ENCODE measurements at places on chromosomes 11 and 22.

- DNase-seq = no peak
Observed at GRCh38 chr22:20112623-20113511, 3.0 kb upstream of the RANBP1 start.

- DNase-seq = no peak
Observed at GRCh38 chr11:97995874-97996273, 1024.9 kb upstream of the CNTN5 start.

- peak; percentile 75 for DNase-seq
Observed at GRCh38 chr22:36156515-36157419, 3.8 kb downstream of the APOL3 start.

DNA sequence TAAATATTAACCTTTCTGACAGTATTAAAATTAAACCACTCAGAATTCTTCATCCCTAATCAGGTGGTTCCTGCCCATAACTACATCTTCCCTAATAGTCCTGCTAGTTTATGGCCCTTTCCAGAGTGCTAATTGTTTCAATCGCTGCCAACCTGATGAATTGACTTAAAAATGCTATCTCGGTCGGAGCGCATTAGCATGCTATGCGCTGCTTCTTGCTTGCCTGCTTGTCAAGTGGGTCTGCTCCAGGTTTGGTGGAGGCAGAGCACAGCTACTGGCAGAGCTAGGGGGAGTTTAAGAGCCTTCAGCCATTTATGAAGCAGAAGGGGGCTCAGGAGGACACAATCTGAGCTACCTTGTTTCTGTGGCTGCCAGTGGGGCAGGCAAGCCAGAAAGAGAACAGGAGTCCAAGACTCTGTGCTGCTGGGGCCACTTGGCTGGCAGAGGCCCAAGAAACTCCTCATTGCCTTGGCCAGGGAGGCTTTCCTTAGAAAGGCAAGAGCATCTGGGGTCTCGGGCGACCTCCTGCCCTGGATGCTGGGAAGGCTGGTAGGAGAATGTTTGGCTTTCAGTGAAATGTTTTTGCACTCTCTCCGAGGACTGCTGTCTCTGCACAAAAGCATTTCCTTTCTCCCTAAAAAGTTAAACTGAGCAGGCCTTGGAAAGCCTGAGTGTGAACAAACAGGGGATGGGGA, 62.1 kb upstream of the PHOX2A start:
- DNase-seq = no peak

- no peak for DNase-seq
Observed at GRCh38 chr11:297051-297585, 2.2 kb downstream of the IFITM5 start.

DNA sequence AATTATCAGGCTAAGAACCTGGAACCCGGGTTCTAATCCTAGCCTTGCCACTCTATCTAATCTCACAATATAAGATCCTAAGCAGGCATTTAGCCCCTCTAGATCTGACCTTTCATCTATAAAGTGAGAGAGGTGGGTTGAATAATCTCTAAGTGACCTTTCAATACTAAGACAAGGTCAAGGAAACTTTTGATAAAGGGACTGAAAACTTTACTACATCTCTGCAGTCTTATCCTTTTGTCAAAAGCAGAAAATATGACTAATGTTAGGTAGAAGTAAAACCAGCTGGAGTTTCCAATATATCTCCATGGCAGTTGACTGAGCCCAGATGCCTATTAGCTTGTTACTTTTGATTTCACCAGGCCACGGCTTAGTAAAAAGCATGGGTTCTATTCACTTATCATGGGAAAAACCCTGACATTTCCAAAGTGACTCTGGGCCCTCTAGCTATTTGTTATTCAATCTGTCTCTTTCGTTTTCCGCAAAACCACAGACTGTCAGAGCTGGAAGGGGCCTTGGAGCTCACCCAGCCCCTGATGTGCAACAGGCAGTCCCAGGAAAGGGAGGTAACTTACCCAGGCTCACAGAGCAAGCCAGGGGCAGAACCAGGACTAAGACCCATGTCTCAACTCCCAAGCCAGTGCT, 75.8 kb downstream of the RAB30 start:
- peak; percentile 48 for DNase-seq

GRCh38 chr22:39276440-39277141, 31.8 kb upstream of the PDGFB start:
- DNase-seq = peak; percentile 72

DNA sequence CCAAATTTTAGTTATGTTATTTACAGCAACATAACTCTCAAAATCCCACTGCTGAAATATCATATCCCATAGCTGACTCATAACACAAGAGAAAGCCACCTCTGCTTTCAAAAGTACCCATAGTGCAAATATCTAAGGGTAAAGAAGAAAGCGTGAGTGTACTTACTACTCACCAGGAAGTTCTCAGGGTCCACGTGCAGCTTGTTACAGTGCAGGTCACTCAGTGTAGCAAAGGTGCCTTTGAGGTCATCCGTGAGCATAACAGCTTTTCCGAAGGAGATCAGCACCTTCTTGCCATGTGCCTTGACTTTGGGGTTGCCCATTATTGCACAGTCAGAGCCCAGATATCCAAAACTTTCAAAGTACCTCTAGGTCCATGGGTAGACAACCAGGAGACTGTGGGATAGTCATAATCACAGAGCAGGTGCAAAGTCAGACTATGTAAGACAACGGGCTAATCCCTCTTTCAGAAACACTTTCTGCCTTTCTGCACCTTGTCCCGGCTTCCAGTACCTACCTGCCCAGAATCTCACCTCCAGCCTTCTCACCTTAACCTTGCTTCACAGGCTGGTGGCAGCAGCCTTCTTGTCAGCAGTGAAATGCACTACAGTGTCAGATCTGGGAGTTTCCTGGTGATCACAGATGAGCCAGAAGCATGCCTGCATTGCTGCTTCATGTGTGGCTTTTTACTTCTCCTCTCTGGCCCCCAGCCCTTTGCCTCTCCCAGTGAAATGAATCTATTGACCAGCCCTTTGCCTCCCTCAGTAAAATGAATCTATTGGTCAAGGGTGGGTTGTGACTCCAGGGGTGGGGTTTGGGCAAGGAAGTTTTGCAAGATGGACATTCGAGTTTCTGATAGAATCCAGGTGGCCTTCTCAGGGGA, 6.5 kb downstream of the HBG1 start:
- no peak for DNase-seq

GRCh38 chr22:36770513-36771231, 5.2 kb downstream of the IFT27 start:
- peak; percentile 11 for DNase-seq

- no peak for DNase-seq
Observed at GRCh38 chr11:8091721-8092120, 10.7 kb downstream of the TUB start.

DNA sequence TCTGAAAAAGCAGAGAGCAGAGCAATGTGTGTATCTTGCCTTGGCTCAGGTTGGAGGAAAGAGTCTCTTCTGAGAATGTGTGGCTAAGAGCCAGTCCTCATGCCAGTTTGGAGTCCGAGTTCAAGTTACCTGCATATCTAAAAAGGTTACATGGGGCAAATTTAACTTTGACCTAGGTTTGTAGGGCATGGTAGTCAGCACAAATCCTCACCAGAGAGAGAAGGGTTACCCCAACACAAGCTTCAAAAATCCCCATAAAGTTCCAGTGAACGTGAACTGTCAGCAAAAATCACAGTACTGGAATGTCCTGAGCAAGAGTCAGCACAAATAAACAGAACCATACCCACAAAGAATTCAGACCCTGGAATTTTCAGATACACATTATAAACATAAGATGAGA, 13.8 kb downstream of the SDHD start:
- DNase-seq = peak; percentile 42

- no peak for DNase-seq
Observed at GRCh38 chr11:66112041-66112491, 42.0 kb downstream of the PACS1 start.

DNA sequence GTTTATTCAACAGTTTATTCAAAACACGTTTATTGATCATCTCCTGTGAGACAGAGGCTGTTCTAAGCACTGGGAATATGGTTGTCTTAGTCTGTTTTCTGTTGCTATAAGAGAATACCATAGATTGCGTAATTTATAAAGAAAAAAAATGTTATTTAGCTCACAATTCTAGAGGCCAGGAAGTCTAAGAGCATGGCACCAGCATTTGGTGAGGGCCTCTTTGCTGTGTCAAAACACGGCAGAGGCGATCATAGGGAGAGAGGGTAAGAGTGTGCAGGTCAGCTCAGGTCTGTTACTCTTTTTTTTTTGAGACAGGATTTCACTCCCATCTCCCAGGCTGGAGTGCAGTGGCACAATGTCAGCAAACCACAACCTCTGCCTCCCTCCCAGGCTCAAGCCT, 5.2 kb upstream of the IL17RA start:
- DNase-seq = peak; percentile 33

DNA sequence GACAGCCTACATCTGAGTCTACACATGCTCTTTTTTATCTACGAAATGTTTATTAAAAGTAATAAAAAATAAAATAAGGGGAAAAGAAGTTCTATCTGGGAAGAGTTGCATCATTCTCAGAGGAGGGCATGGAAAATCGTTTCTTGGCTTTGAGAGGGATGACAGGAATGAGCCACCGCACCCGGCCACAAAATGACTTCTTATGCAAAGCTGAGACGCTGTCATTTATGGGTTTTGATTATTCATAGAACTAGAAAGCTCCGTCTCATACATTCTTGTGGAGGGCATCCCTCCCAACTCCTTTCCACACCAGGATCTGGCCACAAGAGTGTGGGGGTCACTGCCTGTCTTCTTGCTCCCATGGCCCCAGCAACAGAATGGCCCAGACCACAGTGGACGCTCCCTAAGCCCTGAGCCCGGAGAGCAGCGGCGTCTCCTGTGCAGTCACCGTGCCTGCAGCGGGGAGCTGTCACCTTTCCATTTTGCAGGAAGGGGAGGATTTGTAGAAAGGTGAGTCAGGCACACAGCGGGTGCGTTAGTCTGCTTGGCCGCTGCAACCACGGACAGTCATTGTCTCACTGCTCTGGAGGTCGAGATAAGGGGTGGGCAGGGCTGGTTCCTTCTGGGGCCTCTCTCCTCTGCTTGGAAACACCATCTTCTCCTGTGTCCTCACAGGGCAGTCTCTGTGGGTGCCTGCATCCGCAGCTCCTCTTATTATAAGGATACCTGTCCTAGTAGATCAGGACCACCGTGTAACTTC, 1388.7 kb downstream of the BRD1 start:
- no peak for DNase-seq

DNA sequence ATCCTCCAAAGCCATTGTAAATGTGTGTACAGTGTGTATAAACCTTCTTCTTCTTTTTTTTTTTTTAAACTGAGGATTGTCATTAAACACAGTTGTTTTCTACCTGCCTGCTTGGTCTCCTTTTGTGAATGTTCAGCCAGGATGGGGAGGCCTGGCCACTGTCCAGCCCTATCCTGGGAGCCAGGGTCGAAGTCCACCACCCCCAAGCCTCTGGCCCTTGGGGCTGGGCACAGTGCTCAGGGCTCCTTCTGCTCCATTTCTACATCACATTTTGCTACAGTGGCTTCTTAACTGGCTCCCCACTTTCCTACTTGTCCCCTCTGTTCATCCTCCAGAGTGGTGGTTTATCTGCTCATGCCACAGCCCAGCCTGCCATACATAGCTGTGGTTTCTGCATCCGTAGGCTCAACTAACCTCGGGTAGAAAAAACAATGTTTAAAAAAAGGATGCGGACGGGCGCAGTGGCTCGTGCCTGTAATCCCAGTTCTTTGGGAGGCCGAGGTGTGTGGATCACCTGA, 2.5 kb upstream of the SMARCB1 start:
- DNase-seq = no peak

DNA sequence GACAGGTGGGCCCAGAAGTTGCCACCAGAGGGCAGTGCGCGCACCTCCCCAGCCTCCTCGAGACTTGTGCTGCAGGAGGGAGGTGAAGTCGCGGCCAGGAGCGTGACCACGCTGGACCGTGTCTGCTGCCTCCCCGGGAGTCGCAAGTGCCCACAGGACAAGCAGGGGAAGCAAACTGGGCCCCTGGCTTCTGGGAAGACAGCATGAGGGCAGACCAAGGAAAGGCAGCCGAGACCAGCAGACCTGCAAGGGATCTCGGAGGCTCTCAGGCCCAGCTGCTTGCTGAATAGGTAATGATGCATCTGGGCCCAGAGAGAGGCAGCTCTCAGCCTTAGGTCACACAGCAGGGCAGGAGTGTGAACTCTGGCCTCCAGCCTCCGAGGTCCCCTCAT, 17.0 kb upstream of the IL2RB start:
- DNase-seq = peak; percentile 57

DNA sequence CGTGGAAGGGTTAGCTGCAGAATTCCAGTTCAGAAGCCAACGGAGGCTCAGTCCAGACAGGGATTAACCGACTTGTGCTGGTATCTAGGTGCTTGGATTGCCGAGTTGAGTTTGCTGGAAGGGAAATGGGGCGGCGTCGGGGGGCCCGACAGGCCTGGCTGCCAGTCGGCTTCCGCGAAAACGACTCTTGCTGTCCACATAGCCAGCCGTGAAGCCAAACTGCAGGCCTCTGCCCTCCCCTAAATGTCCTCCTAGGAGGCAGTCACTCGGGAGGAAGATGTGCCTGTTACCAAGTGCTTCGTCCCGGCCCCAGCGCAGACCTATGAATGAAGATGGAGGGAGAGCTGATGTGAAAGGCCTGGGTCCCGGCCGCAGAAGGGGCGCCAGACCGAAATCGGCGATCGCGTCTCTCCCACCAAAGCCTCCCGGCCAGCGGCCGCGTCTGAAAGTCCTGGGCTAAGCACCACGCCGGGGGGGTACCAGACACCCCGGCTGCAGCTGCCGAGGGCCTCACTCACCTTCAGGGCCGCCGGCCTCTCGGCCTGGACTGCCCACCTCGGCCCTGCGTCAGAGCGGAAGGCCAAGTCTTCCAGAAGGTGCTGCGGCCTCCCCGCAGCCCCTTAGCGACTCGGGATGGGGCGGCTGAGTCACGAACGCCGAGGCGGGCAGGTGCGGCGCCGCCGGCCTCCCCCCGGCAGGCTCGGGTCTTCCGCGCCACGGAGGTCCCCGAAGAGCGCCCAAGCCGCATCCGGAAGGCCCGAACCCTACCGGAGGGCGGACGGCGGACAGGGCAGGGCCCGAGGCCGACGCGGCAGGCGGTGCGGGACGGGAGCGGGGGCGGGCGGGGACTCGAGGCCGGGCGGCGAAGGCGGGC, 7.5 kb downstream of the DPAGT1 start:
- DNase-seq = peak; percentile 17

DNA sequence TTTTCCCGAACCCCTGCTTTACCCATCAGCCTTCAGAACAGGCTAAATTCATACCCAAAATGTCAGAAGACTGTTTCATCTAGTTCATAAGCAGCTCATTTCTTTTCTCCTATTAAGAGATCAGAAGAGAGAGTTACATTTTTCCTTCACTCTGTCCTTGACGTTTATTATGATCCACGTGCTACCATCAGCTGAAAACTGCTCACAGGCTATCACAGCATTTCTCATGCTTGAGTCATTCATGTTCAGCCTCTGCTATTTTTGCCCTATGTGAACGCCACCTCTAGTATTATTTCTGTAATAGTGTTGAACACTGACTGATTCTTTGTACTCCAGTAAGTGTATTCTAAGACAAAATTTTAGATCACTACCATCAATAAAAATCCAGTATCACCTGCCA, 51.9 kb downstream of the SLC1A2 start:
- no peak for DNase-seq

- DNase-seq = no peak
Observed at GRCh38 chr22:37896181-37896592, 9.9 kb upstream of the MICALL1 start.

DNA sequence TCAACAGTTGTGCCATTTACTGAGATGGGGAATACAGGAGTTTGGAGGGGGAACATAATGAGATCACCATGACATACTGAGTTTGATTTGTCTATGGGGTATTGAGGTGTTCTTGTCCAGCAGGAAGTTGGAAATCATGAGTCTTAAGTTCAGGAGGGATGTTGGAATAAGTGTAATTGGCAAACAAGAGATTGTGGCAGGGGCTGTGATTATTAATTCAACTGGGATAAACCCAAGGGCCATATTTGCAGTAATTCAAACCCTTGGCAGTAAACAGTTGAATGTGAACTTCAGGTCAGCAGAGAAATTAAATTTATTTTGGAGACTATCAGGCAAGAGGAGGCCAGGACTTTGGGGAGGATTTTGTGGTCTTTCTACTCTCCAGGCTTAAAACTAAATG, 33.4 kb downstream of the ADM start:
- no peak for DNase-seq
